ENCODE measurements at places on chromosomes 6 and 20.

DNA sequence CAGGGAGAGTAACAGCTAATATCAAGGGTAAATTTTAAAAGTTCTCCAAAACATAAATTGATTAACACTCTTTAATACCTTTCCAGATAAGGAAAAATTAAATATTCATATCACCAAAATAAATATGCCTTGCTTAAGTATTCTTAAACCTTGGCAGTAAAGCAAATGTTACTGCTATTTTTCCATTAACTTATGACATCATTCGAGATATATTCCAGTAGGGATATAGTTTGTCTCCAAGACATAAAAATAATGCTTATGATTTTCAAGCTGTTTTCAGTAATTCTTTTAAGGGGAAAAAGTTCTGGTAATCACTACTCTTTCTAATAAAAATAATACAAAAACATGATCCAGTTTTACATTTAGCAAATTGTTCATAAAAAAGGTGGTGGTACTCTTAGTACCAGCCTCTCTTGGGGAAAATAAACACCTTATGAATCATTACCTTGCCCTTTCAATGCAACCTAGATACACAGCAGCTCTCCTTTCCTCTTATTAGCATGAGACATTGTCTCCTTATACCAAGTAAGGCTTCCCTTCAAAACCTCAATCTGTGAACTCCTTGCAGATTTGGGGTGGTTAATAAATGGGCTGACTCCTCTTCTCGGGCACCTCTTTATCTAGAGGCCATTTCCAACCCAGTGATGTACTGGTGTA lies 31.5 kb upstream of the LTV1 start:
- DNase-seq: no peak

GRCh38 chr6:106977246-106977645 lies 2.7 kb upstream of the CD24 start:
- DNase-seq: no peak

GRCh38 chr6:10720265-10720959 lies 2.5 kb upstream of the TMEM14C start:
- peak; percentile 42 for DNase-seq

DNA sequence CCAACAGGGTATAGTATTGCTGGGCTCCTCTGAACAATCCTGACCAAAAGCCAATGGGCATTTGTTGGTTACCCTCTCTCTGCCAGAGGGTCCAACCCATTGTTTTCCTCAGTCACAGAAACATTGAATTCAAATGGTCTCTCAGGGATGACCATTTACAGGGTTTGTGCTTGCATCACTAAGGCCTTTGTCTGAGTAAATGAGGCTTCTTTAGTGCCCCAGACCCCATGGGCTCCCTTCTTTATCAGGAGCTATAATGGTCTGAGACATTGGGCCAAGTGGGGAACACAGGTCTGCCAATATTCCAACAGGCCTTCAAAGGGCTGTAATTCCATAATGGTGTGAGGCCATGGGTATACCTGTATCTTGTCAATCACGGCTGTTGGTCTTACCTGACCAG lies 27.1 kb downstream of the GSTA2 start:
- DNase-seq: no peak

DNA sequence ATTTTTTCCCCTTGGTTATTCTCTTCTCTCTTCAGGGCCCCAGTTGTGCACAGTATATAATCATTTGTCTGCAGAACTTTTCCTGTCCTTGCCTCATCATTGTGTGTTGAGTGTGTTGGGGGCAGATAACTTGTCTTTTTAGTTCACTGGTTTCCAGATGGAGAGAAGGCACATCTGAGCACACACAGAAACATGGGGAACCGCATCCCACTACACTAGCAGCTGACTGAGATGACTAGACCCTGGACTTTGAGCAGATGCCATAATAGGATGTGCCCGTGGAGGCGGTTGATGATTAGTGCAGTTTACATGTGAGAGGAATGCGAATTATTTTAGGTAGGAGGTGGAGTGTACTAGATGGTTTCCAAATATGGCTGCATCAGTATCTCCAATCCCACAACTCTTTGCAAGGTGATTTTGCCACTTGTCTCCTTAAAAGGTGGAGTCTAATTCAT lies 26.5 kb upstream of the SH3BGRL2 start:
- DNase-seq: no peak

DNA sequence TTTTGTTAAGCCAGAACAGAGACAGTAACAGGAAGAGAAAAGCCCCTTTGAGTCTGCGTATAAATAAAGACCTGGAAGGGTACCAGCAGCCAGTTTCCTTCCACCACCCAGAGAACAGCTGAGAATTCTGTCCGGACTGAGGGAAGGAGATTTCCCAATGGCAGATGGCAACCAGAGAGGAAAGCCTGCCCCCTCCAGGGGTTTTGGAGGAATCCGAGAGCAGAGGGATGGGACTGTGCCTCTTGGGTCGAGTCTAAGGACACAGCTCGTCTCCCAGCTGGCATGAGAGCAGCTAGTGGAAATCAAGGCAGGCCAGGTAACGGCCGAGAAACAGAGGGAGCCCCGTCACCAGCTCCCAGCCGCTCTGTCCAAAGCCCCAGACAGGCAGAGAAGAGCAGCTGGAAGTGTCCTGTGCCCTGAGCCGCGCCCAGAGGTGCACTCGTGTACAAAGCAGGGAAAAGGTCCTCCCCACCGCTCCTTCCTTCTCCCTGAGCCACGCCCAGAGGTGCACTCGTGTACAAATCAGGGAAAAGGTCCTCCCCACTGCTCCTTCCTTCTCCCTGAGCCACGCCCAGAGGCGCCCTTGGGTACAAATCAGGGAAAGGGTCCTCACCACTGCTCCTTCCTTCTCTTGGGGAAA lies 134.0 kb upstream of the SNX9 start:
- DNase-seq: no peak

DNA sequence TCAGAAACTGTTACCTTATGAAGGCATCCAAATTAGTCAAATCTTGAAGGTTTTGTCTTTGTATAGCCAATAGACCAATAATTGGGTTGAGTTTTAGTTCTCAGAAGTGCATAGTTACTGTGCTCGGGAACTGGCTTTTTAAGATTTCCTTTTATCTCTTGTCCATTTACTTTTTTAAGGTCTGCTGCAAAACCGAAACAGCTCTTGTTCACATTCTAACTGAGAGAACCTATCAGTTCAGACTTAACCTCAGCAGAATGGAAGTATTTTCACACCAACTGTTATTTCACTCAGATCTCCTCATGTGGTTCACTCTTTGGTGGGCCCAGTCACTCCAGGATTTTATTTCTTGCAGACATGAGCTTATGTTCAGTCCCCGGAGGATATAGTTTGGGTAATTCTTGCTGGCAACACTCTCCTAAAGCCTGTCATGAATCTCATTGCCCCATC lies 55.5 kb downstream of the TPBG start:
- no peak for DNase-seq

DNA sequence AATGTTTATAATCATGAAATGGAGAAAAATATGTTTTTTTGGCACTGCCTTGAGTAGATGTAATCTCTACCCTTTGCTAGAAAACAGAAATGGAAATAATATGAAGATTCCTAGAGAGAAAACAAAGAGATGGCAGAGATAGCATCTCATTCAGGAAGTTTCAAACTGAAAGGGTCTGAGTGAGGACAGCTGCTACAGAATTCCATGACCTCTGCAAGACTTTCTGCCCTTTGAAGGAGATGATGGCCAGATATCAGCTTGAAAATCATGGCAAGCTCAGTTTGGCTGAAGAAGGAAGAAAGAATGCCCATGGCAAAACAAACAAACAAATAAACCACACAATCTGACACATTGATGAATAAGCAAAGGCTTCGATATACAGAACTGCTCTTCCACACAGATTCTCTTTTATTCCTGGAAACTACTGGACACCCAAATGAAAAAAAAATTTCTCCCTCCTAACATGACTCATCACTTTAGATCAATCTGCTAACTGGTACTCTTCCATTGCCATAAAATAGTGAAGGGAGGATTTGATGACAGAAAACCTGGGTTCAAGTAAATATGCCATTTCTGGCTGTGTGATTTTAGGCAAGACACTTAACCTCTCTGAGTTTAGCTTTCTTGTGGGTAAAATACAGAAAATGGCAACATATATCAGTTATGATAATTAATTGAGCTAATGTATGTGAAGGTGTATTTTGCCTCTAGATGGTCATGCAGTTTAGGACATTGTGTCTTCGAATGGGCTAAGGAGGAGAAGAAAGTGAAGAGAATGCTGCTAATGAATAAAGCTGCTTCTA lies 105.9 kb upstream of the SPACA1 start:
- DNase-seq: no peak

DNA sequence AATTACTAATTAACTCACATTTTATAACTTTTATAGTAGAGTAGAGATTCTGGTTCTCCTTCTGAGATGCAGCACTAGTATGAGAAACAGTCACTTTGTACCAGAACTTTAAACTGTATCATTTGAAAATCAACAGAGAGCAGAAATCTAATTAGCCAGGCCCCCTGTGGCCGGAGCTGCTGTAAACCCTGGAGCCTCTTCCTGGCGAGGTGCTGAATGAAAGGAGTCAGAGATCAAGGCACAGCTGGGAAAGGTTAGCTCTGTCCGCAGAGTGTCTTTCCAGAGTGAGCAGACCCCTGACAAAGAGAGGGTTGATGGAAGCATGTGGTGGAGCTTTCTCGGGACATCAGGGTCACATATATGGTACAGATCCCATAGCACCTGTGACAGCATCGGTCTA lies 703.8 kb downstream of the RFPL4B start:
- no peak for DNase-seq

- no peak for DNase-seq
Observed at GRCh38 chr6:95636552-95637431, 59.5 kb downstream of the MANEA start.

- DNase-seq: no peak
Observed at GRCh38 chr6:104428184-104428583, 431.5 kb downstream of the HACE1 start.

DNA sequence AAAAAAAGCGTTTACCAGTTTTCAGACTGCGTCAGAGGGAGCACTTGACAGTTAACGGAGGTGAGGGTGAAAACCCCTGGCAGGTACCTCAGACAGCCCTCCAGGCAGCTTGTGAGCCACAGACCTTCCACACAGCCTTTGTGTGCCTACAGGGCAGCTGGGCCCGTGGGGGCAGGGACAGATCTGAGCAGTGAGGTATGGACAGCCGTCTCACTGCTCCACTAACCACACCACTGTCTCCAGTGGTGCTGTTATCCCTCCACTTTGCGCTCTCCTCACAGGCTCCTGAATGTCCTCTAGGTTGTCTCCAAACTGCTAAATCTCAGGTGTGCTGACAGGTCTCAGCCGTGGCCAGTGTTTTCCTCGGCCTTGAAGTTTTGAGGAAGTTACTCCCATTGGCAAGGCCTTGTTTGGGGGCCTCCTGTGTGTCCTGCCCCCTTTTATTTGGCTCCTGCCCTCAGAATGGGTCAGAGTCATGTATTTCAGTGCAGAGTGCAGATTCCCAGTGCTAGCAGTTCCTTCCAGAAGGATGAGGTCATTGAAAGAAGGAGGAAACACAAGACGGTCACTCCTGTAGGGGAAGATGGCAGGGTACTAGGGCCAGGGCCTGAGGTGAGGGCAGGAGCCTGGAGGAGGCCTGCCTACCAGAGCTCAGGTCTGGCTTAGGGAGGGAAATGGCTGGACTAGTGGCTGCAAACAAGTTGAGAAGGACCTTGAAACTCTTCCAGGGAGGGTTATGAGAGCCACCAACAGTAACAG lies 11.8 kb downstream of the GFRA4 start:
- DNase-seq: no peak

GRCh38 chr6:28651161-28651560 lies 125.5 kb downstream of the GPX5 start:
- DNase-seq: no peak

DNA sequence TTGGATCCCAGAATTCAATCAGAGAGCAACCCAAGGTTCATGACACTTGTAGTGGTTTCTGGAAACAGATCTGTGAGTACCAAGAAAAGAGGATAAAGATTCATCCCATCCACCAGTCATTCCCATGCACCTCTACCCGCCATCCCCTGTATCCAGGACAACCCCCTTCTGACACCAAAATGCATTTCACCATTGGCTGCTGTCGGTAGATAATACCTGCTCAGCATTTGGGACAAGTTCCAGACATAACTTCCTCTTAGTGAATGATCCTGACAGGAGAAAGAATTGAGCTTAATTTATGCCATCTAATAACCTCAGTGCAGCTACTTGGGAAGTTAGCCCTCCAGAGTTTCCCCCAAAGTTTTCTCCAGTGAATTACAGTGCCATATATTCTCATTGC lies 329.1 kb downstream of the ZFAND3 start:
- DNase-seq: no peak

DNA sequence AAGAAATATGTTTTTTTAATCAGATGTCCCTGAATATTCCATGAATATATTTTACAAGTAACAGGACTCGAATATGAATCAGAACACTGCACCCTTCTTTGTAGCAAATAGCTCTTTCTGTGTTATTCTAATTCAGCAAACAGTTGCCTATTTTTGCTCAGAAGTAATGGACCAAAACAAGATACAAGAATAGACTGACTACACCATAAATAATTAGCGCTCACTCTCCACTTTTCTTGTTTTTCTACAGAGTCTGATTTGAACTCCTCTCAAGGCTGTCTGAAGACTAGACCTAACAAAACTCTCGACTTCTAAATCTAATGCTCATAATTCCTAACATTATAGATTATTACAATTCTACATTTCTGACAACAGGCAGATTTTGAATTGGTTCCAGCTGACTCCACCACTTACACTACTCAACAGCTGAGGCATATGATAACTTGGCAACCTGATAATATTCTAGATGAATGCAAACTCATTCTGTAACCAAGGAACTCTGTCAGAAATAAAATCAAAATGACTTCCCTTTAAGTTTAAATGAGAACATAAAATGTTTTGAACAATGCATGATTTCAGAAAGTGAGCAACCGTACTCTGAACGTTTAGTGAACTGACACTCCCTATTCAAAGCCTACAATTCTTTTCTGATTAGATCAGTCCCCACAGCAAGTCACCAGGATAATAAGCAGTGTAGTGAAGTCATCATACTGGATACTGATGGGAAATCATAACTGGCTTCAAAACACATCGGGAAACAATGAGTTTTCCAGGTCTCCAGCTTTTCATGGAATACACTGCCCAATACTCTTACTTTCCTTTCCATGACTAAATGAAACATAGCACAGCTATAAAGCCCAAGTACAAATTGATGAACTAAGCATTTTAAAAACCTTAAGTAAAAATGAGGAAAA lies 114.2 kb upstream of the BEND6 start:
- DNase-seq: no peak

DNA sequence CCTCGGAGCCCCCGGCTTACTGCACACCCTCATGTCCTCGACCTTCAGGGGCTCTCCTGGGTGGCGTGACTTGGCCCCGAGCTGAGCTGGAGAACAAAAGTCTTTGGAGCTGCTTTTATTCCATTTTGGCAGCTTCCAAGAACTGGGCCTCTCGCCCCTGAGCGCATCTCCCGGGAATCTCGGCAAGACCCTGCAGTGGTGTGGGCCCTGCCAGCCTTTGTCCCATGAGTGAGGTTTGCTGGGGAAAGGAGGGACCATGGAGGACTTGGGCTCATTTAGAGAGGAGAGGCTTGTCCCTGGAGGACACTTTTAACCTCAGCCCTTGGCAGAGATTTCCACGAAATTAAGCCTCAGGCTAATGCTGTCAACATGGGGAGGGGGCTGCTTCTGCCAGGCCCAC lies 62.3 kb upstream of the SLCO4A1 start:
- DNase-seq: no peak

All from activated T-cell treated with anti-CD3 and anti-CD28 coated beads for 1 hour (primary cell).